Activated CD8-positive, alpha-beta memory T cell treated with anti-CD3 and anti-CD28 coated beads for 24 hours (primary cell): ENCODE measurements at places on chromosomes 3 and 15.

- peak; percentile 64 for DNase-seq
Observed at GRCh38 chr15:88878720-88879184, 16.6 kb downstream of the HAPLN3 start.

- DNase-seq: no peak
Observed at GRCh38 chr3:5190147-5190791, 2.8 kb downstream of the EDEM1 start.

GRCh38 chr15:101765772-101766456, 37.4 kb upstream of the OR4F6 start:
- no peak for DNase-seq

- no peak for DNase-seq
Observed at GRCh38 chr3:14564741-14565140, 24.6 kb upstream of the GRIP2 start.

DNA sequence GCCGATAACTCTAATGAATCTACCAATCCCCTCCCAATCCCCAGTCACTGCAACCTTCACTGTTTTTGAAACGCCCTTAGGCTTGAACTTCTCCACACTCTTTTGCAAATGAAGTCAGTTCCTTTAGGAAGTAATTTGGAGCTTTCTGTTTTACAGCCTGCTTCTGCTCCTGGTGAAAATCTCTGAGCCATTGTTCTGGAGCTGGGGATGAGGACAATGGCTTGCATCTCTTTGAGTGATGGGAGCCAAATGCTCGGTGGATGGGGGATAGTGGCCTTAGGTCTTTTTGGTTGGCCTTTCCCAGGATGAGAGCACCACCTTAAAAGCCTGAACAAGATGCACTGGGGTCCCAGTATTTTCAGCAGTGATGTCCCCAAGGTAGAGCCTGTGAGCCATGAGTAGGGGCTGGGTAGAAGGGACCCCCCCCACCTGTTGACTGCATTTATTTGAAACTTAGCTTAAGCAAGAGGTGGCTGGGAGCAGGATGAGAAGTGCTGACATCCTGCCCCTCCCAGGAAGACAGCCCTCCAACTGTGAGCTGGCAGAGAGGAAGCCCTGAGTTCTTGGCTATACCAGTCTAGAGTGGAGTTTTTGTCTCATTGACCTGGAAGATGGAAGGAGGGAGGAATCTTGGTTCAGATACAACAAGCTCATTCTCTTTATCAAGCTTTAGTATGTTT, 7.6 kb upstream of the MYO5C start:
- DNase-seq: no peak

- no peak for DNase-seq
Observed at GRCh38 chr3:31836131-31837075, 144.7 kb downstream of the OSBPL10 start.

GRCh38 chr15:98830034-98830634, 177.5 kb downstream of the PGPEP1L start:
- DNase-seq: no peak

DNA sequence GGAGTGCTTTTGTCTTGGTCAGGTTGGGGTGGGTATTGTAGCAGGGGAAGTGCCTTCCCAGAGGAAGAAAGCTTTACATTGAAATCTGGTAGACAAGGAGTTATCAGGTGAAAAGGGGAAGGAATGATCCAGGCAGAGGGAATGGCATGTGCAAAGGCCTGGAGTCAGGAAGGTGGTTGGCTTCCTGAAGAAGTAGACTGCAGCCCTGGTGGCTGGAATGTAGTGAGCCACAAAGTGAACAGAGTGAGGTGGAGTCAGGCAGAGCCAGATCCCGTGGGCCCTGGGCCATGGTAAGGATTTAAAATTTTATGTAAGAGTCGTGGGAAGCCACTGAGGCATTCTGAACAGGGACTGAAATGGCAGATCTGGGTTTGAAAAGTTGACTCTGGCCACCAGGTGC, 58.3 kb downstream of the RAB11A start:
- DNase-seq: no peak

DNA sequence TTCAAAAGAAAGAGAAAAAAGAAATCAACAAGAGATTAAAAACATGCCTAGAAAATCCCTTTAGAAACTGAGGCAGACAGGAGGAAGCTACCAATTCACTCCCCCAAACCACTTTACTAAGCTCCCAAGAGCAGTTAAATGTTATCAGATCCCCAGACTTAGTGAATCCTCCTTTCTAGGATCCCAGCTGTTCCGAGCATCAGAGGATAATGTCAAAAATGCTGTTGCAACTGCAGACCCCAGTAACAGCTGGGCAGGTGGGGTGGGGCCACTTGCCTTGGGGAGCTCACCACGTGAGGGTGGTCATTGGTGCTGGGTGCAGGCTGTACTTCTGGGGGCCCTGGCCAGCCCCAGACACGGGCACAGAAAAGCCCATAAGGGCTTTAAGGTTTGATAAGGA, 9.1 kb downstream of the POMGNT2 start:
- no peak for DNase-seq

DNA sequence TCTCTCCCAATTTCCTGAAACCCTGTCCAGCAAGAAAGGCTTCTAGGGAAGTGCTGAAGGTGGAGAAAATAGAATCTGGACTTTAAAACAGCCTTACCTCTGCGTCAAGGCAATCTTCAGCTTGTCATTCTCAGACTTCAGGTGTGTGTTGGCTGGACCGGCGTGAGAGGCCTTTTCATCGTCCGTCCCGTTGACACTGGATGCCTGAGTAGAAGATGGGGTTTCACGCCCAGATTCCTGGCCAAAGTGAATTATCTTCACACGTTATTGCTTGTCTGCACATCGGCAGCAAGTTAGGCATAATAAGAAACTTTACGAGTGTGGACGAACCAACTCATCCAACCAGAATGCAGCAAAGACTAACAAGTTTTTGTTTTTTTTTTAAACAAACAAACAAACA, 49.5 kb downstream of the WHAMM start:
- DNase-seq: no peak

GRCh38 chr3:37670961-37671483, 190.7 kb upstream of the CTDSPL start:
- no peak for DNase-seq

DNA sequence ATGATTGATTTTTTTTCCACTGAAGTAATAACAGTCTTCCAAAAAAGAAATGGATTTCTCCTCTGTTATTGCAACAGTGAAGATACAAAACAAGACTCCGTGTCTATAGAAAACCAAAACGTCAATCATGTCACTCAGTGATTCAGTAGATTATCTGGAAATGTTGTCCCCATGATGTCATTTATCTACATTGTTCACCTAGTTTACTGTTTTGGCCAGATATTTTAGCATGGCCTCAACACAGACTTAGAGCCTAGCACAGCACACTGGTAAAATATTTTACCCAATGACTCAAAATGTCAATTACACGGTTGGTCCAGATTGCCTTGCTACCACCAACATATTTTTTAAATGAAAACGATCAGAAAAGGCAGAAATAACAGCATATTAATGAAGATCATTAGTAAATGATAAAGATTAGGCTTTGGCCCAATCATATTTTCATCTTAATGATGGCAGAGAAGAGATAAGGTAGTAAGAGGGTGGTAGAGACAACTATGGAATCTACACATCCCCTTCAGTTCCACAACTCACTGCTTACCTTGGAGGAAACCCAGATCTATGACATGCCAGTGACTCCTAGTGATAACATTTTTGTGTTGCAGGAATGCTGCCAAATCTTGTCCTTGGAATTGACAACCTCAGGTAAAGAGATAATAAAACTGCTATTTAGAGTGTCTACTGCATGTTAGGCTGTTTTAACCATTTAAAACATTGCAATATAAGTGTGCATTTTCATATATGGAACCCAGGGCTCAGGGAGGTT, 347.7 kb upstream of the ARPP21 start:
- no peak for DNase-seq

GRCh38 chr3:32818229-32818969, 602 bp downstream of the TRIM71 start:
- peak; percentile 58 for DNase-seq

GRCh38 chr15:40340740-40341400, at the start of gene CCDC9B:
Gene CCDC9B, minus strand, starts transcription at chr15:40340939. Its CDS starts 120 bp downstream, at chr15:40340819.
- DNase-seq: no peak

DNA sequence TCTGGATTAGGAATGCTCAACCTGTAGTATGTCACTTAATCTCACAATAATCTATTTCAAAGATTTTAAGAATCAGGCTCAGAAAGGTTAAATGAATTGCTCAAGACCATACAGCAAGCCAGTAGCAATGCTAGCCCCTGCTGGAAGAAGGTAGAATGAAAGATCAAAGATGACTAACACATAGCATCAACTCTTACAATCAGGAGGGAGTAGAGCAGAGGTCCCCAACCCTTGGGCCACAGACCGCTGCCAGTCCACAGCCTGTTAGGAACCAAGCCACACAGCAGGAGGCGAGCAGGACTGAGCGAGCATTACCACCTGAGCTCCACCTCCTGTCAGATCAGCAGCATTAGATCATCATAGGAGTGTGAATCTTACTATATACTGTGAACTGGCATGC, 15.5 kb upstream of the GATM start:
- no peak for DNase-seq

GRCh38 chr3:86949850-86950249, 41.1 kb downstream of the VGLL3 start:
- DNase-seq: no peak

DNA sequence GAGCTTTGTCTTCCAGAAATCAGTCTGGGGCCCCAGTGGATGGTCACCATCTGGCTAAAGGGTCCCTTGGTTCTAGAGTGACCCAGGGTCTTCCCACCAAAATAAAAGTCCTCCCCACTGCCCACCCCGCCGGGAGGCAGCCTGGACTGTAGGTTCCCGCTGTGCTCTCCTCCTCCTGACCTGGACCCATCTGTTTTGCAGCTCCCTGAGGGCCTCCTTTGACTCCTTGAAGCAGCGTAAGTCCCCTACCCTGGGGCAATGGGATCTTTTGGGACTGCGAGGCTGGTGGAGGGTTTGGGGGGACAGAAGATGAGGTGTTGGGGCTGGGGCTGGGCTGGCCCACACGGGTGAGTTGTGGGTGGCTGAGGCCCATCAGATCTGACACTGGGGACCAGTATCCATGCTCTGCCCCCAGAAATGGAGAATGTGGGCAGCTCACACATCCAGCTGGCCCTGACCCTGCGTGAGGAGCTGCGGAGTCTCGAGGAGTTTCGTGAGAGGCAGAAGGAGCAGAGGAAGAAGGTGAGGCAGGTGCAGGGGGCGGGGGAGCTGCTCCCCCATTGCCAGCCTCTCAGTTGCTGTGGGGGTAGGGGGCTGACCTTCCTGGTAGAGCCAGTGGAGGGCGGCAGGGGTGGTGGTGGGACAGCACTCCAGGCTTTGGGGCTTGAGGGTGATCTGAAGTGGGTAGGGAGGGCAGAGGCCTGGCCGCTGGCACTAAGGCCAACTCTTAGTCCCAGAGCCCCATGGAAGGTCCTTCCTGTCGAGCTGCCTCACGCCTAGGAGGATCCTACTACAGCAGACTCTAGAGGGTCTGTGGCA, 30.4 kb downstream of the PSTPIP1 start:
- peak; percentile 49 for DNase-seq

DNA sequence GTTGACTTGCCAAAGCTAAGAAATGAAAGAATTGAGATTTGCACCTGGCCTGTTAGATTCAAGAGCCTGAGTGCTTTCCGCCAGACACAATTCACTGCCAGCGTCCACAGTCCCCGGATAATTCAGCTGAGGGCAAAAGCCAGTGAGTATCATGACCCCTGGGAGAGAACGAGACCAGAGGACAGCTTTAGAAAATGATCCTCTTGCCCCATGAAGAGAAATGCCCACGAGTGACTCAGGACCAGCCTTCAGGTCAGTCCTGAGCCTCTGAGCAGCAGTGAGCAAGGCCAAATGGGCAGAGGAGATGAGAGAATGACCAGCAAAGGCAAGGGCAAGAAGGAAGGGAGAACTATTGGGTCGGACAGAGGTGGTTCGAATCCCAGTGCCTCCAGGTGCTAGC, 273.5 kb downstream of the FAM43A start:
- DNase-seq: no peak

DNA sequence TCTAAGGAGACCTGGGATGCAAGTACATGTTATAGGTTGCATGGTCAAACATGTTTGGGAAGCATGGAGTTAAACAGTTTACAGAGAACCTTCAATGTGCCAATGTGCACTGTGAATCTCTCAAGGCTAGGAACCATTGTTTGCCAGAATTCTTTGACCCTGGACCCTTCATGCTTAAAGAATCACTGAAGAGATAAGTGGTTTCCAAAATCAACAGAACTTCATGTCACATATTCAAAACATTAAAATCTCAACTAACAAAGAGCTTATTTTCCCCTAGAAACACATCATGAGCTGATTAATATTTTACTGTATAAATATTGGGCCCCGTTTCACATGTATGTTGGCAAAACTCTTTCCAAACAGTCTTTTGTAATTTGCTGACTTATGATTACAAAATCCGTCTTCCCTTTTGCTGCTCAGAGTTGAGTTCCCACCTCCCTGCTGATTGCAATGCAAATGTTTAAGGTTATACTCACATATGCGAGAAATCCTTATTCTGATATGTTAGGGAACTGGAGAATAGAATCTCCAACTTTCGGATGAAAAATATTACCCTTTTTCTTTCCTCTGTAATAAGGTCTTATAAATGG, 380.2 kb downstream of the DIPK2A start:
- no peak for DNase-seq

DNA sequence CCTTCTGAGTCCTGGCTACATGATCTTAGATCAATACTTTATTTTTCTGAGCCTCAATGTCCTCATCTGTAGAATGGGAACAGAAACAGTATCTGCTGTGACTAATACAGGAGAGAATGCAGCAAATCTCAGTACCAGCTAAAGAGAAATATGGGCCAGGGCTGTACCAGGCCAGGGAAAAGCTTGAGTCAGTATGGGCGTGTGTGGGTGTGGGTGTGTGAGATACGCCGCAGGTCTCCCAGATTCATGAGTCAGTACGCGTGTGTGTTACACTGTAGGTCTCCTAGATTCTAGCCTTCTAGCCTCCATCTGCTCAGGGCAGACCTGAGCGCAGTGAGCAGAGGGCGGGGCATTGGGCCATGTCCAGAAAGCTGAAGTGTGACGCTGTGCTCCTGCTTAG, 15.2 kb downstream of the GNAI2 start:
- peak; percentile 66 for DNase-seq

- DNase-seq: no peak
Observed at GRCh38 chr3:150302246-150302645, 105.9 kb upstream of the TSC22D2 start.

DNA sequence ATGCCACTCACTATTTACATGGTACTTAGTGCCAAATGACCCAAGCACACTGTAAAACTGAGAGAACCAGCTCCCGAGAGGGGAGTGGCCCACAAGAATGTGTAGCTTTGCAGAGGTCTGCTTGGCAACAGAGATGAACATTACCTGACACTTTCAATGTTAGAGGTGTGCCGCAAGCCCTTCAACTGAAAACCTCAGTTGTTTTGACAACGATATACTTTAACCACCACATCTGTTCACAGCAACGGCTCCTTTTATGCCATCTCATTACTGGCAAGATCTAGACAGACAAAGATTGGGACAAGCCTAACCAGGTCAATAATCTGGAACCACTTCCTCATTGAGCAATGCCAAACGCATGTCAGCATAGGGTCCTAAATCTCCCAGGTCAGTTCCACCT, 23.7 kb downstream of the NEK10 start:
- no peak for DNase-seq

GRCh38 chr3:160754371-160754854, 1.6 kb upstream of the PPM1L start:
- no peak for DNase-seq
